ENCODE measurements at places on chromosomes 1 and 21.

- no peak for DNase-seq
Observed at GRCh38 chr1:157842939-157843338, 1.3 kb upstream of the CD5L start.

GRCh38 chr21:42063571-42064521 is 7.3 kb upstream of the UMODL1 start:
- no peak for DNase-seq

DNA sequence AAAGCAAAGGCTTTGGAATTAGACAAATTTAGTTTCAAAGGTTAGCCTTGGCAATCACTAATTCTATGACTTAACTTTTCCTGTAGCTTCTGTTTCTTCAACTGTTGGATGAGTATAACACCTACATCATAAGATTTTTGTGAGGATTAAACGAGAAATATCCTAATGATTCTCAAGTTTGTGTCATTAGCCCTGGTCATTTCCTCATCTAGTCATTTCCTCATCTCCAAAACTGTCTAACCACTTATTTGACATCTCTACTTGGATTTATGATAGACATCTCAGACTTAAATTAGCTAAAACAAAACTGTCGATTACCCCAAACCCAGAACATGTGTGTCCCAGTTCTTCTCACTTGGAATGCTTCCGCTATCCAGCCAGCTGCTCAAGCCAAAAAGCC is 80.2 kb upstream of the CHODL start:
- DNase-seq: no peak

DNA sequence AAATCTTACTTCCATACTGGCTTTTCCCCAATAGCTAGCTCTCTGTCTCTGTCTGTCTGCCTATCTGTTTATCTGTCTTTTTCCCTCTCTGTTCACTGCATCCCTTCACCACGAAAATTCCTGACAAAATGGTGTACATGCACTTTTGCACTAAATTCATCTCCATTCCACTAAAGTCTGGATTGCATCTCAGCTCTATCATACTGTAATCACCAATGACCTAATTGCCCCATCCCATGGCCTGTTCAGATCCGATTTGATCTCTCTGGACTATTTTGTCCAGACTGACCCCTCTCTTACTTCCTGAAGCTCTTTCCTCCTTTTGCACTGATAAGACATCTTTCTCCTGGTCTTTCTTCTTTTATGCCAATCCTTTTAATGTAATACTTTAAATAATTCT is 112.5 kb upstream of the USH2A start:
- no peak for DNase-seq

- no peak for DNase-seq
Observed at GRCh38 chr1:173329726-173330125, 122.6 kb upstream of the TNFSF4 start.

DNA sequence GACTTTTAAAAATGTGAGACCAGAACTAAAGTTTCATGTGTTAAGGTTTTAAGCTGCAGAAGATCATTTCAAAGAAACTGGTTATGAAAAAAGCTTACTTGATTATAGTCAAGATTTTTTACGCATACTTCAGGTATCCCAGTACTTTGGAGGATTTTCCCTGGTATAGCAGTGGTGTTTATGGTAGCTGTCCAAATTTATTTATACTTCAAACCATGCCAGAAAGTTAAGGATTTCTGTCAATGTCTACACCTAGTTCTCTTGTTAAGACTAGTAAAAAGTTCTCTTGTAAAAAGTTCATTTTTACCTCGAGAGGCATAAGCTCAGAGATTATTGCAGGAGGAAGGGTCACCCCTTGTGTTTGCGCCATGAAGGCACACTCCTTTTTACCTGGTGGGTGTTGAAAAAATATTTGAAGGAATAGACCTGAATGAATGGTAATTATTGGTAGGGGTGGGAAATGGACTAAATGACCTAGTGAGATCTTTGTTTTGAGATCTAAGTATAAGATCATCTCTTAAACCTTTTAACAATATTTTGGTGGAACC is 2.8 kb downstream of the DYRK1A start:
- no peak for DNase-seq

GRCh38 chr1:197485790-197486189 is 217.7 kb downstream of the CRB1 start:
- DNase-seq: no peak

GRCh38 chr1:228500901-228501871 is 14.0 kb downstream of the RNF187 start:
- no peak for DNase-seq

- no peak for DNase-seq
Observed at GRCh38 chr1:232468249-232468648, 161.7 kb downstream of the SIPA1L2 start.

GRCh38 chr1:46369542-46370213 is 24.4 kb upstream of the FAAH start:
- no peak for DNase-seq

DNA sequence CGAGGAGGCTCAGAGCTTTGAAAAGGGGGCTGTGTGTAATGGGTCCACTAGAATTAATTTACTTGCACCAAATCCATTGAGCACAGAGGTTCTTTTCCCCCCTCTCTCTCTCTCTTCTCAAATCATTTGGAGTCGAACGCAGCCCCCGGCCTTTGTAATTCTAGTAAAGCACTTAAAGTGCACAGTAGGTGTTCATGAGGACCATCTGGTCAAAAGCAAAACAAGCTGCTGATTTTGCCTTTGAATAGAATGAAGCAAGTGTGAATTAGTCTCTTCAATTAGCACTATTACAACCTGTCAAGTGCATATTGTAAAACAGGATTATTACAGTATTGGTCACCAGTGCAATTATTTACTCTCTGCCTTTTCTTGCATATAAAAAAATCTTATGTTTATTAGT is 259.9 kb downstream of the FAF1 start:
- no peak for DNase-seq

GRCh38 chr1:18868801-18869424 is 9.5 kb upstream of the TAS1R2 start:
- DNase-seq: no peak

- DNase-seq: no peak
Observed at GRCh38 chr1:11109047-11109760, 9.5 kb upstream of the EXOSC10 start.

DNA sequence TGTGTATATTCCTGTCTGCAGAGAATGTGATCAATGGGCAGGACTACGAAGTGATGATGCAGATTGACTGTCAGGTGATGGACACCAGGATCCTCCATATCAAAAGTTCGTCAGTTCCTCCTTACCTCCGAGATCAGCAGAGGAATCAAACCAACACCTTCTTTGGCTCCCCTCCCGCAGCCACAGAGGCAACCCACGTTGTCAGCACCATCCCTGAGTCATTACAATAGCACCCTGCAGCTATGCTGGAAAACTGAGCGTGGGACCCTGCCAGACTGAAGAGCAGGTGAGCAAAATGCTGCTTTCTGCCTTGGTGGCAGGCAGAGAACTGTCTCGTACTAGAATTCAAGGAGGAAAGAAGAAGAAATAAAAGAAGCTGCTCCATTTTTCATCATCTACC is 65.2 kb downstream of the OLFML2B start:
- no peak for DNase-seq

DNA sequence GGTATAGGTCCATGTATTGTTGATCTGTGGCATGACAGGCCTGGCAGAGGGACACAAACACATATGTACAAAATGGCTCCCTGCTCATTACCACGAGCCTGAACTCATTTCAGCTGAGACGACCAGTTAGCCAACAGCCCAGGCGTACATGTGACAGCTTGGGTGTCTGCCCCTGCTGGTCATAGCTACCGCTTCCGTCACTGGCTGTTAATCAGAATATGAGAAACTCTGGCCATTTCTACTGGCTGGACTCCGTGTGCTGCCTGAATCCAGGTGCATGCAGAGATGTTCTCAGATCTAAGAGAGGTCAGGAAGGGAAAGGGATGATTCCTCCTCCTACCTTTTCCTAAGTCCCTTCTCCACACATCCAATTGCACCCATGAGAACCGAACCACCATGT is 144.5 kb downstream of the PBX1 start:
- no peak for DNase-seq

GRCh38 chr1:168161459-168161858 is 17.3 kb upstream of the TIPRL start:
- DNase-seq: no peak

All from esophagus squamous epithelium (tissue), 5 donors.